ENCODE measurements at places on chromosomes 12 and 14.

DNA sequence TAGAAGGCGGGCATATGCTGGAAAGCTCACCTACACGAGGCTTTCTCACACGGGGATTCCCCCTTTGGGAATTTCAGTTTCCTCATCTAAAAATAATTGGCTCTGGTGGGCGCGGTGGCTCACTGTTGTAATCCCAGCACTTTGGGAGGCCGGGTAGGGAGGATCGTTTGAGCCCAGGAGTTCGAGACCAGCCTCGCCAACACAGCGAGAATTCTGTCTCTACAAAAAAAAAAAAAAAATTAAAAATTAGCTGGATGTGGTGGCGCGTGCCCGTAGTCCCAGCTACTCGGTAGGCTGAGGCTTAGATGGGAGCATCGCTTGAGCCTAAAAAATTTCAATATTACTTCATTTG lies 400 bp upstream of the NDUFA12 start:
- no peak for DNase-seq

GRCh38 chr14:100221533-100222223 lies 17.3 kb upstream of the YY1 start:
- DNase-seq = peak; percentile 15

- DNase-seq = no peak
Observed at GRCh38 chr12:103505371-103506236, 9.8 kb upstream of the C12orf42 start.

DNA sequence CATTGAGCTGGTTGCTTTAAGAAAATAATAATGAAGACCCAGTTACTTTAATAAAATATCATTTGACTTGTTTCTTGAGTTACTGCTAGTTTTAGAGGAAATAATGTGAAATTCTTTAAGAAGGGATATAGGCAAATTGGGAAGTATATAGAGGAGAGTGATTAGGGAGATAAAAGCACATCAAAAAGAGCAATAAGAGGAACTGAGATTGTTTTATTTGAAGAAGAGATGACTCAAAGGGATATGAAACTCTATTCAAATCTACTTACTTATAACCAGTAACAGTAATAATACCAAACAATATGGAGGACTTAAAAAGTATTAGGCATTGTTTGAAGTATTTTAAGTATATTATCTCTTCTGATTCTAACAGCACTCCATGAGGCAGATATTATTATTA lies 37.1 kb downstream of the LRRK2 start:
- no peak for DNase-seq

DNA sequence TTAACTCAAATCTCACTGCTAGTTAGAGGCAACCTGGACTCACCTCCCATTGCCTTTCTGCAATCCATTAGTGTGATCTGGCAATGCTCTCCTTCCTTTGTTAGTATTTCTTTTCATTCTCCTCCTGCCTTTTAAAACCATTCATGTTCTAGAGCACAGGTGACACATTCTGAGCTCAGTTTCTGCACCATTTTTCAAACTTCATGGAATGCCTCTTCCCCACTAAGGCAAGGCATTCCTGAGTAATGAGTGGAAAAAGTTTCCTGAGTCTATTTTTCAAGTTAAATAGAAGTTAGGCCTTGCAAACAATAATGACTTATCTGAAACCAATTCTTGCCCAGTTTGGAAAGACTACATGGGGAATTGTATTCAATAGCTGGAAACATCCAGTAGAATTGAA lies 1001.8 kb downstream of the BCL11B start:
- DNase-seq = no peak

DNA sequence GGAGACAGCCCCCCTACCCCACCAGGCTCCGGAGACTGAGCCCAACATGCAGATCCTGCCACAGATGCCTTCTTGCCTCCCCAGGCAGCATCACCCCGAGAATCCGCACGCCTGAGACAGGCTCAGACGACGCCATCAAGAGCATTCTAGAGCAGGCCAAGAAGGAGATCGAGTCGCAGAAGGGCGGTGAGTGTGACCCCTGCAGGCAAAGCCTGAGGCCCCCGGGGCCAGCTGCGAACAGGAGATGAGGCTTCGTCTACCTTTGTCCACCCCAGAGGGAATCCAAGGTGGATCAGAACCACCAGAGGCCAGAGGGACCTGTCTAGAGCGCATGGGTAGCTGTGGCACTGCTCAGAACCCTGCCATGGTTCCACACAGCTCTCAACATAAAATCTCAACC lies 56.9 kb downstream of the PHETA1 start:
- no peak for DNase-seq

GRCh38 chr14:71621980-71622605 lies 310.1 kb upstream of the RGS6 start:
- no peak for DNase-seq

DNA sequence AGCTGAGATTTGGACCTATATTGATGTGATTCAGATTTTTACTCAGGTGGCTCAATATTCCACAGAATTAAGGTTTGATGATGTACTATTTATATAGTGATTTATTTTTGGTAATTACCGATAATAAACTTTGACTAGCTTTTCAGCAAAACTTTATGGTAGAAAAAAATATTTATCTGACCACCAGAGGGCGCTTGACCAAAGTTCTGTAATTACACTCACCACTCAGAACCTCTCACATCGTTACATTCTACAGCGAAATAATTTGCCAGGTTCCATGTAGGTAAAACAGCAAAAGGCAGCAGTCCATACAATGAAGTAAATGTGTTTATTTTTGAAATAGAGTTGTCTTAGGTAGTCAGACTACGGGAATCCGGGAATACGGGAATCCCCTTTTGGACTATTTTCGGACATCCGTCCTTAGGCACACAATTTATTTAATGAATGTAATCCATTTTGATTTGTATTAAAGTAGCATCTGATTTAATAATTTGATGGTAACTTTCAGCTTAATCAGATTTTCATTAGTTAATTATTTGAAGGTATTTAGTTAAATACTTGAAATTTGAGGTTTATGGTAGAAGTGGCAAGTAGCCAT lies 143.0 kb upstream of the DDHD1 start:
- no peak for DNase-seq

DNA sequence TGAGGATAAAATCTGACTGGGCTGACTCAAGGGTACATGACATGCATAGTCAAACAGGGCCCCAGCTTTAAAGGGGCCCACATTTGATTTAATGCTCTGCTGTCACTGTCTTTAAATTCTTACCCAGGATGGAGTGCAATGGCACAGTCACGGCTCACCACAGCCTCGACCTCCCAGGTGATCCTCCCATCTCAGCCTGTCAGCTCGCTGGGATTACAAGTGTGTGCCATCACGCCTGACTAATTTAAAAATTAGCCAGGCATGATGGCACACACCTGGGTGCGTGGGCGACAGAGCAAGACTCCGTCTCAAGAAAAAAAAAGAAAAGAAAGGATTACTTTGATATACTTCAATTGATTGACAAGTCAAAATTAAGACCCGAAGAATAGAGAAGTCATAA lies 9.2 kb upstream of the PLBD1 start:
- no peak for DNase-seq

DNA sequence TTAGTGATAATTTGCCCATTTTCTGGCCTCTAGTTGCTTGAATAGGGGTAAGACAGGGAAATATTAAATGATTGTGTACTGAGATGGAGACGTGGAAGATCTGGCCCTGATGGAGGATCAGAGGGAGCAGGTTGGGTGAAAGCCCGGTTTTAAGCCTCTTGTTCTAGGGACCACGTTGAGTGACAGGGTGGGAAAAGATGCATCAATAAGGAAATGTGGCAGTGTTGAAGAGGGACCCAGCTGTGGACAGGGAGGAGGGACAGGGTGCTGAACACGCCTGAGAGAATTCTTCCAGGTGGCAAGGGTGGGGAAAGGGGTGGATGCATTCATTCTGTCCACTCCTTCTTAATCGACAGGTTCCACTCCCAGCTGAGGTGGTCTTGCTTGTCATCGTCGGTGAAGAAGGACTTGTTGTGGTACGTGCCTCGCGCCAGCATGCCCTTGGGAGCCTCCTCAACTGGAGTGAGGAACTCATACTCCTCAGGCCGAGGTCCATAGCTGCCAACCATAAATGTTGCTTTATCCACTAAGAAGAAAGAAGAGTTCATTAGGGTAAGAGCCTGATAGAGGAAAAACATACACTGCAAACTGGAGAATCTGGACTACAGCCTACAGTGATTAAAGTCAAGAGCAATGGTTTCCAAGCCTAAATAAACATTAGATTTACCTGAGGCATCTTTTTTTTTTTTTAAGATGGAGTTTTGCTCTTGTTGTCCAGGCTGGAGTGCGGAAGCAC lies 4.0 kb upstream of the ERP27 start:
- DNase-seq = no peak

- no peak for DNase-seq
Observed at GRCh38 chr14:60278350-60278749, 29.3 kb downstream of the PPM1A start.

DNA sequence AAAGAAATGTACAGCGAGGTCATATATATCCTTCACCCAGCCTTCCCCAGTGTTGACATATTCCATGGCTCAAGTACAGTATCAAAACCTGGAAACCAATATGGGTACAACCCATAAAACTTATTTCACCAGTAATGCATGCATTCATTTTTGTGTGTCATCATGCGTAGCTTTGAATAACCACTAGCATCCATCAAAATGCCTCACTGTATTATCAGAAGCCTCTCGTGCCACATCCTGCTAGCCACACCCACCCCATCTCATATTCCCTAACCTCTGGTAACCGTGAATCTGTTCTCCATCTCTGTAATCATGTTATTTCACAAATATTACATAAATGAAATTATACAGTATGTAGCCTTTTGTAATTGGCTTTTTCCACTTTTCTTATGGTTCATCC lies 314.3 kb downstream of the RAD51B start:
- no peak for DNase-seq

- DNase-seq = no peak
Observed at GRCh38 chr14:25049093-25049567, 817 bp downstream of the STXBP6 start.

GRCh38 chr12:76569685-76570604 lies 10.4 kb upstream of the OSBPL8 start:
- DNase-seq = no peak

GRCh38 chr12:622416-622815 lies 40.8 kb downstream of the NINJ2 start:
- DNase-seq = no peak

DNA sequence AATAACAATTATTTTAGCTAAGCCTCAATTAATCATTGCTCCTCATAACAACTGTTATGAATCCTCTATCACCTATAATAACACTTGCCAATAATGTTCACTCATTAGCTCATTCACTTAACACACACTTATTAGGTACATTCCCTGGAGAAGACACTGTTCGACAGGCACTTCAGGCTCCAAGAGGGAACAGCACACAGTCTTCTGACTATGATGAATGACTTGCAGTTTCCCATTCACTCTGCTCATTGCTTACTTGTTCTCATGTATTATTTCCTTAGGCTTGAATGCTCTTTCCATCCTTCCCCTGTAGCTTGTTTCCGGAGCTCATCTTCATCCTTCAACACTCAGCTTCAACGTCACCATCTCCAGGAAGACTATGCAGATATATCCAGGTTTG lies 437.3 kb downstream of the TMEM132D start:
- DNase-seq = no peak

GRCh38 chr12:76264611-76265012 lies 83.6 kb downstream of the BBS10 start:
- no peak for DNase-seq

GRCh38 chr12:66405395-66405794 lies 103.1 kb downstream of the HELB start:
- DNase-seq = no peak

- DNase-seq = no peak
Observed at GRCh38 chr12:46553911-46554310, 181.3 kb upstream of the SLC38A2 start.

- no peak for DNase-seq
Observed at GRCh38 chr12:29563636-29564035, 66.2 kb upstream of the OVCH1 start.

DNA sequence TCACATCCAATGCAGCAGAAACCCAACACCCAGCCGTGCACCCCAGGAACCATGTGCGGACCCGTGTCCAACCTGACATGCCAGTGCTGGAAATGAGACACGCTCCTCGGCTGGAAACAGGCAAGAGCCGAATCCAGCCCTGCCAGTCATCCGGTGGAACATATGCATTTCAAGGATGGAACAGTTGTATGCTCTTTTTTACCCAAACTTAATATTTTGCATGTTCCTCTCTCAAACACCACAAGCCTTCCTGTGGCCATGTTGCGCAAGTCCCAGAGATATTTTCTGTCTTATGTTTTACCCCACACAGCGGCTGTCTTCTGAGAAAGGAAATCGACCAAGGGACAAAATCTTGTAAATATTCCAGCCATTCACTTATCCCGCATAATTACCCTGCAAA lies 196.9 kb downstream of the BCL11B start:
- DNase-seq = no peak

DNA sequence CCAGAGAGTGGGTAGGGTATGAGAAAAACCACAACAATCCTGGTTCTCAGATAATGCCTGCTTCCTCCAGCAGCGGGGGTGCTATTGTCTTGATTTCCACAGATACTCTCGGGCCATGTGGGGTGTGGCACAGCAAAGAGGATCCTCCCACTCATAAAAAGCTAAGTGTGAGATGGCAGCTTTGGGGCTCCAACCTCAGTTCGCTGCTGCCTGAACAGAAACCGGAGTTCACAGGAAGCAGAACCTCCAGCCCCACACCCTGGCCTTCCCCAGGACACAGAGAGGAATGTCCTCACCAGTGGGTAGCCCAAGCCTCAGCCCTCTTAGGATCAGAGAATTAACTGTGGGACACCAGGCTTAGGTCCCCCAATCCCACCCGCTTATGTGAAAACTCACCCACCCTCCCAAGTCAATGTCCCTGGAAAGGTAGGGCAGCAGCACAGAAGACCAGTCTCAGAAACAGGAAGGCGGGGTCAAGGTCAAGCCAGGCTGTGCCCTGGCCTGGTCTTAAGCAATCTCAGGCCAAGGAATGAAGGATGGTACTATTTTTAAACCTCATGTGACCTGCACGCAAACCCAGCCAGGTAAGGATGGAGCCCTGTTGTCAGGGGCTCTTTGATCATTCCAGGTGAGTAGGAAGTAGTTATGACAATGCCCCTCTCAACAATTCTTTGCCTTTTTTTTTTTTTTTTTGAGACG lies 9.0 kb downstream of the KCTD10 start:
- DNase-seq = no peak

Measured in NCI-H187 treated with DMSO at 0.1 percent for 48 hours (cell line).